ENCODE measurements at places on chromosomes 1 and 21. TPM values are rescaled to one million over a fixed set of nuclear protein-coding genes. Genes with fewer than 3 reads are reported as not detected.

- DNase-seq: no peak
Measured at GRCh38 chr1:161187311-161187710, 10.0 kb upstream of the B4GALT3 start.

- DNase-seq: no peak
Measured at GRCh38 chr1:58324558-58324957, 222.0 kb downstream of the OMA1 start.

ELF3 gene
- polyA plus RNA-seq: 0.39 TPM

- DNase-seq: no peak
Measured at GRCh38 chr1:91754816-91755580, 131.0 kb downstream of the TGFBR3 start.

GRCh38 chr1:89863165-89863830 is 42.5 kb downstream of the LRRC8D start:
- no peak for DNase-seq

GRCh38 chr21:39111931-39112550 is 71.2 kb downstream of the PSMG1 start:
- no peak for DNase-seq

DNA sequence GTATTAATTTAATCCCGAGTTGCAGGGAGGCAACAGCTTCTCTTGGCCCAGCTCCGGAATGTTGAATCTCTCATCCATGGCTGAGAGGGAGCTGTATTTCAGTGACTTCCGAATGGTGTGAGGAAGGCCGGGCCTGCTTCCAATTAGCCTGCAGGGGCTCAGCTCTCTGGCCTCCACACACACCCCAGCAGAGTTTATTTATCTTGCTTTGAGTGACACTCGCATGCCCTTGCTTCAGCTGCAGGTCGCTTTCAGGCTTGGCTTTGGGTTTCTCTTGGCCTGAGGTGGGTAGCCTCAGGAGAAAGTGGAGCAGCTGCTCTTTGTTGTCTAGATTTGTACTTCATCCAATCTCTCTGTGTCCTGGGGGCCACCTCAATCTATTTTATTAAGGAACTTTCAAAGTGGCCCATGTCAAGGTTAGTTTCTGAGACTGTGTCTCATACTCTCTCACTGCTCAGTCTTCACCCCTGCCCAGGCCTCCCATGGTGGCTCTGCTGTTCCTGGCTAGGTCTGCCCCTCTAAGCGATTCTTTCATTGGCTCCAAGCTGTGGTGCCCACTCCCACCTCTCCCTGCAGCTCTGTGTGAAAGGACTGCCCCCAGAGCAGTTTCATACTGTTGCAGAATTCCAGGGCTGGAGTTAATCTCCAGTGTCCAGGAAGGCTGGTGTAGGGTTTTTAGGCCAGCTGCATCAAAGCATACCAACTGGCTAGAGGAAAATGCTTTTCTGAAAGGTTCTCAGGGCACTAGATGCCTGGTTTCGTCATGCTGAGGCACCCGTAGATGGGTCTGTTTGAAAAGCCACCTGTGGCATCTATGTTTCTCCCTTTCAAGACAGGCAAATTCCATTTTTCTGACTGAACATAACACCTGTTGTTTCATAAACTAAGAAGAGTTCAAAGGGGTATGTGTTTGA is 153.5 kb downstream of the PLXNA2 start:
- DNase-seq: no peak

SV2A gene
- 5.6 TPM for polyA plus RNA-seq

FNDC5 gene
- 0.29 TPM for polyA plus RNA-seq

GRCh38 chr1:208054911-208055379 is 144.0 kb upstream of the CD34 start:
- DNase-seq: no peak

DENND2C gene
- not detected for polyA plus RNA-seq

Measured in GM12878 (cell line).